ENCODE measurements at places on chromosomes 7 and 10.

DNA sequence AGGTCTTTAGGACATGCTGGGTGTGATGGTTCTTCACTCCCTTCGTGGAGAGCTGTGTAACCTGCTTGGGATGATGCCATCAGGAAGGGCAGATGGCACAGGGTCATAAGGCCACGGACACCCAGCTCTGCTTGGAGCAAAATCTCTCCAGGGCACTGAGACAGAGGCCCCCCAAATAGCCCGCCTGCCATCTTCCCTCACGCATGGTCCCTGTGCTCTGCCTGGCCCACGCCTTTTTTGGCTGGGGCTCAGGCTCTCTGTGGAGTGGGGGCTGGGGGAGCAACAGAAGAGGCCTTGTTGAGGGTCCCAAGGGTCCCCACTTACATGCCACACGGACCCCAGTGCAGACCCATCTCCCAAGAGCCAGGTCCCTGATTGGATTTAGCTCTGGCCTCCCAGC lies 93.3 kb upstream of the RET start:
- no peak for DNase-seq

GRCh38 chr7:119270045-119270464 lies 1002.9 kb upstream of the KCND2 start:
- peak; percentile 5 for DNase-seq

GRCh38 chr10:8174762-8175161 lies 120.3 kb downstream of the GATA3 start:
- no peak for DNase-seq

- DNase-seq = no peak
Observed at GRCh38 chr10:30749385-30749784, 119.8 kb upstream of the LYZL2 start.

DNA sequence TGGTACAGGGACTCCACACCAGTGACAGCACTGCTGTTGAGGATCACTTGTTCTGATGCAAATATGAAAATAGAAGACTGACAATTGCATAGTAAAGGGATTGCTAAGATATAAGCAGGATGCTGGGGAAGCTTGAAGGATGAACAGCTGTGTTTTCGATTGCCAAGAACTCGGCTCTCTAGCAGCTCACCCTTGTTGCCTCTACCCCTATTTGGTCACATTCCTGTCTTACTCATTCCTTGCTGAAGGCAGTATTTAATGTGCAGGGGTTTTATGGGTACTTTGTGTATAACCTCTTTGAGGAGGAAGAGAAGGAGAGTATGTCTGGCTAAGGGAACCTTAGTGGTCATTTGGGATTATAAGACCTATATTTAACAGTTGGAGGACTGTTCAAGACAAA lies 218.8 kb downstream of the AUTS2 start:
- DNase-seq = no peak

- DNase-seq = no peak
Observed at GRCh38 chr10:59068581-59069191, 107.8 kb upstream of the PHYHIPL start.

DNA sequence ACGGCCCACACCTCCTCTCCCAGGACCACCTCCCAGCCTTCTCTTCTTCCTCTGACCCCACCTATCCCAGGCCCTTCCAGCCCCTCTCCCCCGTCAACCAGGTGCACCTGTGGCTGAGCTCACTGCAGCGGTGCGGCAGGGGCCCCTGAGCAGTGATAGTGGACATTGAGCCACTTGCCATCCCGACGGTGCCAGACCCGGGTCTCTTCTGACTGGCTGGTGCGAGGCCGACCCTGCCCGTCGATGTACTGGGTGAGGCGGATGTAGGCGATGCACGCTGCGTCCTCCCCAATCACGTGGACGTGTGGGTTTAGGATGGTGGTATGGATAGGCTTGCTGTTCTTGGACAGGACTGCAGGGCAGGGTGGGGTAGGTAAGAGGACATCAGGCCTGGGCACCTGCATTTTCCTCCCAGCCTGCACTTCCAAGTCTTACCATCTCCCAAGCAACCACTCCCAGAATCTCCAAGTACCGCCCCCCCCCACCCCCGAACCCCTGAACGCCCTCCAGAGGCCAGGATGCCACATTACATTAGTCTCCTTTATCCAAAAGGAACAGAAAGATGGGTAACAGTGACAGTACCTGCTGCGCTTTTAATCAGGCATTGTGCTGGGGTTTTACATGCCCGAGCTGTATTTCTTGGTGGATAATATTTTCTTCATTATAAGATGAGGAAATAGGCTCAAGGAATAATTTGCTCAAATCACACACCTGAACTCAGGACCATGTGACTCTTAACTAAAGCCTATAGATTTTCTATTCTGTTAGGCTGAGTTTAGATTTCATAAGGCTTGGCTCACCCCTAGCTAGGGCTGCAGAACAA lies 3.7 kb upstream of the NDST2 start:
- no peak for DNase-seq

- DNase-seq = no peak
Observed at GRCh38 chr10:31095677-31096560, 64.3 kb upstream of the ZNF438 start.

DNA sequence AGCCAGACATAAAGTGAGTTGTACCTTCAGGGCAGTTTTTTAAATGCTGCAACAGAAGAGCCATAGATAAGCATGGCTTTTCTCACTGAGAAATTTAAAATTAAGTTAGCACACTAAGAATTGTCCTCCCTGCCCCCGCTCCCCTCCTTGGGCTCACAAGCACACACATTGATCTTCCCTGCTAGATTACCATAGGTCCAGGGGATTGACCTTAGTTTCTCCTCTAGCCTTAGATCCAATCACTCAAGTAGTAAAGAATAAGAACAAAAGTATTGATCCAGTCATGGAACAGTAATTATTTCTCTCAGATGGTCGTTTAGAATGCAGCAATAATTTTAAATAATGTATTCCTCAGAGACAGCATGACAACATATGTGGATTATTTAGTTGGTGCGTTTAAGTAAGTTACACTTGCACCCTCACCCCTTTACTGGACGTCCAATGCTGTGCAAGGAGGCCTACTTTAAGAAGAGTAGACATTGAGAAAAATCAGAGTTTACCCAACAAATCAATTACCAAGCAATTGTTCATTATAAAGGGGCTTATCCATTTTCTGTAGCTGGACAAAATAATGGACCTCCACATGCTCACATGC lies 683.5 kb upstream of the GALNT17 start:
- no peak for DNase-seq
